Bronchial epithelial cell (primary cell): ENCODE measurements at places on chromosomes 3 and 15.

GRCh38 chr3:27746838-27747237 is 24.7 kb upstream of the EOMES start:
- no peak for DNase-seq

- DNase-seq, result peak; percentile 50
Measured at GRCh38 chr3:64229903-64230302, 4.6 kb upstream of the PRICKLE2 start.

DNA sequence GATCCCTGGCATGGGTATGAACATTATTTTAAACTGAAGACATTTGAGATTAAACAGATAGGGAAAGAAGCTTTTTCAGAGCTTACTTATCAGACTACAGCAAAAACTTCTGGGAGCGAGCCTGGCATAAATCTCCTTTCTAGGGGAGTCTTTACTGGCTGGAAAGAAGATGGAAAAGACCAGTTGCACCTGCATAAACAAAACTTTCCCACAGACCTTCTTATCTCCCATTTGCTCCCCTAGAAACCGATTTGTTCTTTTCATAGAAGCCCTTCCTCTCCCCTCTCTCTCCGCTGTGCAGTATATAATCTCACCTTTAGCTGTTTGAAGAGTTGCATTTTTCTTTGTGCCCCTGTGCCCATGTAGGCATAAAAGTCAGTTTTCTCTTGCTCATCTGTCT is 93.2 kb downstream of the CHRNA7 start:
- DNase-seq, result no peak

DNA sequence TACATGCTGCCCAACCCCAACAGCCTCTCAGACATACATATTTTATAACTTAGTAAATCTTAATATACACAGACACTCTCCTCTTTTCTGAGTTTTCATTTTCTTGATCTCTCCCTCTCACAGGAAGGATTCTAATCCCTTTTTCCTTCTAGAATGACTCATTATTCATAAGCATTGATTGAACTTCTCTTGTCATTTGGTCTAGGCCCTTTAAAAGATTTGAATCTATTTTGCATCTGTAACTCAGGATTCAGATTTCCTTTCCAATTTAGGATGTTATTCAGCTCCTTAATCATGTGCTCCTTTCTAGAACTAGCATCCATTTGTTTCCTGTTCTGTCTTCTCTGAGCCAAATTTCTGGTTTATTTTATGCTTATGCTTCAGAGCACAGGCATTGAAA is 624.5 kb upstream of the SGO1 start:
- DNase-seq, result no peak

GRCh38 chr3:113556316-113556945 is 24.1 kb downstream of the SIDT1 start:
- no peak for DNase-seq

DNA sequence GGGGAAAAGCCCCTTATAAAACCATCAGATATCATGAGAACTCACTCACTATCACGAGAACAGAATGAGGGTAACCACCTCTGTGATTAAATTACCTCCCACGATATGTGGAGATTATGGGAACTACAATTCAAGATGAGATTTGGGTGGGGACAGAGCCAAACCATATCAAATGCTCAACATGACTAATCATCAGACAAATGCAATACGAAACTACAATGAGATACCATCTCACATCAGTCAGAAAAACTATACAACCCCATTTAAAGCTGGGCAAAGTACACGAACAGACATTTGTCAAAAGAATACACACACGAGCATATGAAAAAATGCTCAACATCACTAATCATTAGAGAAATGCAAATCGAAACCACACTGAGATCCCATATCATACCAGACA is 67.7 kb downstream of the SCAPER start:
- DNase-seq, result no peak

- DNase-seq, result no peak
Measured at GRCh38 chr15:31483053-31483985, 156.7 kb downstream of the KLF13 start.

GRCh38 chr3:119637679-119638477 is 22.5 kb downstream of the POPDC2 start:
- peak; percentile 88 for DNase-seq

DNA sequence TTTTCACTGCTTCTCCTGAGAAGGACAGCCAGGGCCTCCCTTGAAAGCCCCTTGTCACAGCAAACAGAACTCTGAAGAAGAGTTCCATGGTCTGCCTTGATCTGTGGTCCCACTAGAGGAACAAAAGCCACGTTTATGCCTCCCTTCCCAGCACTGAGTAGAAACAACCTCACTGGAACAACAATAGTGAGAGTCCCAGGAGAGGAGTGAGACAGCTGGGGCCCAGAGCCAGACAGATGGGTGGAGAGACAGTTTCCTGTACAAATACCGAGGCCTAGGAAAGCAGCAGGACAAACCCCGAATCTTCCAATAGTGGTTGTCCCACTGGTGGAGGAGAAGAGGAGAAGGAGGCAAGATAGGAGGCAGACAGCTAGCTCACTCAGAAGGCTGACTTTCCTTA is 106.1 kb downstream of the WDR76 start:
- no peak for DNase-seq

DNA sequence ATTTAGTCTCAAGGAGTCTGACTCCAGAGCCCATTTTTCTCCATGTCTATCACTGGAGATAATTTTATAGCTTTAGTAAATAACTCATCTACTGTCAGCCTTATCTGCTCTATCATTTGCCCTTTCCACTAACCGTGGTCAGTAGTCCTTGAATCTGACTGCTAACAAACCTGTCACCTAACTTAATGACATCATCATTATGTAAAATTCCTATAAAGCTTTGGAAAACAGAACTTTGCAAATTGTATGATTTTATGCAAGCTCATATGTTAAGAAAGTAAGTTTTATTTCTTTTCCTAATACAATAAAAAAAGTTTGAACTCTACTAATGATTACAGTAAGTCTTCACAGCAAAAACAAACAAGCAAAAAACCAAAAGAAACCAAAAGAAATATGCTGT is 293.9 kb downstream of the CADM2 start:
- DNase-seq, result no peak

GRCh38 chr15:85597155-85597815 is 197.4 kb downstream of the KLHL25 start:
- DNase-seq, result no peak

GRCh38 chr3:188756241-188756640 is 415.5 kb upstream of the TPRG1 start:
- no peak for DNase-seq

DNA sequence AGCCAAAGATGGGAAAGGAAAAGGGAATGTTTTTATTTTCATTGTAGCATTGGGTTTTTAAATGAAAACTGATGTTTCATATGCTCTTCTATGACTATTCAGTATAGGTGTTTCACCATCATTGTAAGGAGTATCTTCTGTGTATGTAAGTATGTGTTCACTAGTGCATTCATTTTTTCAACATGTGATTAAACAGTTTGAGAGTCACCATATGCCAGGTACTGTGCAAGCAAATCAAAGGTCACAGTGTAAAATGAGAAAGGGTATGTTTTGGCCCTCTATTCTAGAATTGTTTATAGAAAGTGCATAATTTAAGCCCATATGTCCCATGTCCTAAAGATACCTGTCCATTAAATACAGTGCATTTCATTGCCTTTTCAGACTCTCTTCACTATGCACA is 207.2 kb downstream of the ZBTB20 start:
- DNase-seq, result no peak

DNA sequence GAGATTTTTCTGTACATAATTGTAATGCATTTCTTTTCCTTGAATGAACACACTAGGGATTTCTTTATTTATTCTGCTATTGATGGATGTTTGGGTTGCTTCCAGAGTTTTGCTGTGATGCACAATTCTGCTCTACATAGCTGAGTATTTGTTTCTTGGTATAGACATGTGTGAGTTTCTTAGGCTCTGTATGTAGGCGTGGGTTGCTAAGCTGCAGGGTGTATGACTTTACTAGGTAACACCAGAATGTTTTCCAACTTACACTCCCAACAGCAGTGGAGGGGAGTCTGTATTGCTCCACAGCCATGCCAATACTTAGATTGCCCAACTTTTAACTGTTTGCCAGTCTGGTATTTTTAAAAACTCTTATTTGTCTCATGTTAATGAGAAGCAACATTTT is 155.5 kb upstream of the TNIK start:
- DNase-seq, result peak; percentile 12

DNA sequence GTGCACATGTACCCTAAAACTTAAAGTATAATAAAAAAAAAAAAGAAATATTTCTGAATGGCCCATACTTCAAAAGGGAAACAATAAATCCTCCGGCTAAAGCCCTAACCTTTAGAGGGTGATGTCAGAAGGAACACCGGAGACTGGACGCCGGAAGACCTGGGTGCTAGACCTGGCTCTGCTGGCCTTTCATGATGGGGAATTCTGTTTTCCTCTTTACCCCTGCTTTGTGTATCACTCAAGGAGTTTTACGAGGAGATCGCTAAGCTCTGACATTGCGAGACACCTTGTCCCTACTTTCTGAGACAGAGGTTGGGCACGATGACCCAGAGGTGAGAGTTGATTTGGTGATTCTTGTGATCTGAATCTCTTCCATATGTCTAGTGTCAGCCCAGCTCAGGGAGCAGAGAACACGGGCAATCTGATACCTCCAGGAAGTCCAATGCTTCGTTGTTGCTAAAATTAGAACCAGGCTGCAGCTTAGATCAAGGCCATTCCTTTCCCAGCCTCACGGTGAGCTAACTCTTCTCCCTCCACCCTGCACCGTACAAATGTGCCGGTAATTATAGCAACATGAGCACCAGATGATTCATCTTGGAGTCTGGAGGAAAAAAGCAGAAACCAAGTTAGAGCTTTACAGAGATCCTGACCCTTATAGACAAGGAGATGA is 42.0 kb upstream of the CFAP161 start:
- peak; percentile 83 for DNase-seq

DNA sequence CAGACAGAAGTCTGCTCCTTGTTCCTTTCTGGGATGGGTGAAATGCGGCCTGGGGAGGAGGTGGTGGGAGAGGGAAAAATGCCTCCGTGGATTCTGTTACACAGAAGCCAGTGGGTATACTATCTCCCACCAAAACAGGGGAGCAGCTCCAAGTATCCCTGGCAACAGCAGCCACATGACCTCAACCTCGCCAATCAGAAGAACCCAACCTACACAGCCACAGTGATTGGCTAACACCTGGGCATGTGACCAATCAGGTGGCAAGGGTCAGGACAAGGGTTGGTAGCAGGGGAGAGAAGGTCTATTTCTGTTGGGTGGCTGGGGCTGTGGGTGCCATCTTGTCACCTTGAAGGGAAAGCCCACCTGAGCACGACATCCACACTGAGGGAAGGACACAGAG is 9.1 kb upstream of the ACAD9 start:
- no peak for DNase-seq

GRCh38 chr3:51386159-51386851 is 1.2 kb downstream of the MANF start:
- DNase-seq, result no peak

DNA sequence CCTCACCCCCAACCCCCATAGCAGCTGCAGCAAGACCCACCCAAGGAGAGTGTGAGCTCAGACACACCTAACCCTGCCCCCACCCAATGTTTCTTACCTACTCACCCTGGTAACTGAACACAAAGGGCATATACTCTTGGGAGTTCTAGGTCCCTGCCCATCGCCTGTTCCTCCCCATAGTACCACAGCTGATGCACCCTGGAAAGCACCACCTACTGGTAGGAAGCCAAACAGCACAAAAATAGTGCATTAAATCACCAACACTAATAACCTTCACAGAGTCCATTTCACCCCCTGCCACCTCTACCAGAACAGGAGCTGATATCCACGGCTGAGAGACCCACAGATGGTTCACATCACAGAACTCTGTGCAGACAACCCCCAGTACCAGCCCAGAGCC is 245.2 kb downstream of the EFHB start:
- DNase-seq, result no peak

GRCh38 chr15:72375501-72375845 is 341 bp downstream of the HEXA start:
- peak; percentile 40 for DNase-seq

DNA sequence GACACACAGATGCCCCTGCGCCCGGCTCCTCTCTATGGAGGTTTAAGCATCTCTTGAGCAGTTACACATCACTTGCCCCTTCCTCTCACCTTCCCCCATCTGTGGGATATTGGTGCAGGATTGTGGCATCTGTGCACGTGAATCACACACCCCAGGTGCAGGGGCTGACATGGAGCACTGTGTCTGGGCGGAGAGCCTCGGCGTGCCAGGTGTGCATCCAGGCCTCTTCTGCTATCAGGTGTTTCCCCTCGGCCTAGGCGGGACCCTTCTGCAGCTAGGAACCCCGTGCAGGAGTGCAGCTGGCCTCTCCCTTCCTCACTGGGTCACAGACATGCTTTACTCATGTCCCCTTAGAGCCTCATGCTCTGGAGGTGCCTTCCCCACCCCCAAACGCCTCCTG is 33.4 kb upstream of the MUC13 start:
- DNase-seq, result no peak

DNA sequence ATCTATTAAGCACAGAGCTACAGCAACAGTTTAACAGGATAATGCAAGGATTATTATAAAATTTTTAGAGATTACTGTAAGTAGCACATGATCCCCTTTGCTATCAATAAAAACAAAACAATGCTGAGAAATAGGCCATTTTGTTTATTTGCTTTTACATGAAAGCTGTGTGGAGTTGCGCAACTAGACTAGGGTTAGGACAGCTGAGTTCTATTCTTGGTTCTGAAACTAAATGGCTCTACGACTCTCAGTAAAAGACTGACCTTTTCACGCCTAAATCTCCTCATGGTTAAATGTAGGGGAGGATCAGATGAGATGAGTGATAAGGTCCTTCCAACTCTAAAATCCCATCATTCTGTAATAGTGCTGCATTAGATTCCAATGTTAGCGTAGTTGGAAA is 25.0 kb downstream of the KCNMB2 start:
- DNase-seq, result no peak

DNA sequence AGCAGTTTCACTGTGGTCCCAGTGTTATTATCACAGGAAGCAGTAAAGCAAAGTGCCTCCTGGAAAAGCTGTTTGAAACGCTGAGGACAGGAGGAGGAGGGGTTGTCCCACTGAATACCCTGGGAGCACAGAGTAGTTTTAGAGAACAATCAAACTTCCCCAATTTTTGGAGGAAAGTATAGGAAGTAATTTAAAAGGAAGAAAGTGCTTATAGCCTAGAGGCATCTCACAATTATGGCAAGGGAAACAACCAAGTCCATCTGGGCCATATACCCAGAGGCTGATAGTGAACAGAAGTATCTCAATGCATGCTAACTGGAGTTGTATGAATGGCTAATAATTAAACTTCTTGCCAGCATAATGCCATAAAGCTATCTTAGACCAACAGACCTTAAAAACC is 137.2 kb upstream of the EPHA6 start:
- DNase-seq, result no peak

- no peak for DNase-seq
Measured at GRCh38 chr15:45573961-45574629, 13.1 kb upstream of the BLOC1S6 start.

- no peak for DNase-seq
Measured at GRCh38 chr3:111715911-111716523, 120.9 kb upstream of the ZBED2 start.

DNA sequence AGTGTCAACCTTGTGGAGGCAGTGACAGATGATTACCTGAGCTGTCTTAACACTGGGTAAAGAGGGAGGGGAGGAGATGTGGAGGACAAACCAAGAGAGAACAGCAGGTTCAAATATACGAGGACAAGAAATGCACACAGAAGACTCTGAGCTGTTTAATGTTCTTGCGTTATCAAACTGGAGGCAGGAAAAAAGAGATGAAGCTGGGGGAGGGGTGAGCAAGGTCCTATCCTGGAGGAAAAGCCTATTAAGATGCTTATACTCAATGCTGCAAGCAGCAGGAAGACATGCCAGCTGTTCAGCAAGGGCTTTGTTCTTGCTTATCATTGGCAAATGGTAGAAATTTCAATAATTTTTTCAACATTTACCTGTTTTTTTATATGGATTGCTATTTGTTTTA is 345.7 kb upstream of the TRIM42 start:
- DNase-seq, result no peak

GRCh38 chr3:23036728-23037127 is 166.4 kb upstream of the UBE2E2 start:
- no peak for DNase-seq
